RWPE2 (cell line): ENCODE measurements at places on chromosomes 7 and 10.

- DNase-seq: no peak
Measured at GRCh38 chr7:102261451-102261850, 25.2 kb upstream of the SH2B2 start.

DNA sequence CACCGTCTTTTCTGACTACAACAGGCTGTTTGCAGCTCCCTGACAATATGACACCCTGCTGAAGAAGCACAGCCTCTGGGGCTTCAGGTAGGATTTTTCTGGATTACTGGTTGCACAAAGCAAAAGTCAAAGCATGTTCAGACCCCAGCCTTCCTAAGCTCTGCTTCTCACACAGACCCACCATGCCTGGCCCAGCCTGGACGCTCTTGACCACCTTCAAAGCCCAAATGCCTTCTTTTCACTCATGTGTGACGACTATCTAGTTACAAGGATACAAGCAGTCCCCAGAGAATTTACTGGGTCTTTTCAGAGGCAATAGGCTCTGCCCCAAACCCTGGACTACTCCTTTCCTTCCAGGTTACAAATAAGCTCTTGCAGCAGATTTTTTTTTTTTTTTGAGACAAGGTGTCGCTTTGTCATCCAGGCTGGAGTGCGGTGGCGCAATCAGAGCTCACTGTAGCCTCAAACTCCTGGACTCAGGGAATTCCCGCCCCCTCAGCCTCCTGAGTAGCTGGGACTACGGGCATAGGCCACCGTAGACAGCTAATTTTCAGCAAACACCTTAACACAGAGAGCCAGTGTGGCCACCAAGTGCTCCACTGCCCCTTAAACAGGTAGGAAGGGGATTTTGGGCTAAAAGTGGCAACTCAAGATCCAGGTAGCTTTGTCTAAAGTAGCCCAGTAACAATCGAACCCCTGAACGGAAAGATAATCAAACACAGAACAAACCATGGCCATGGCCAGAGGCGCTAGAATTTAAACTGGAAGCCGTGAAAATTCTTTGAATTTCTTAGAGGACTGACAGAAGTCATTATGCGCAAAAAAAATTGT is 16.2 kb downstream of the SVIL start:
- DNase-seq: no peak

DNA sequence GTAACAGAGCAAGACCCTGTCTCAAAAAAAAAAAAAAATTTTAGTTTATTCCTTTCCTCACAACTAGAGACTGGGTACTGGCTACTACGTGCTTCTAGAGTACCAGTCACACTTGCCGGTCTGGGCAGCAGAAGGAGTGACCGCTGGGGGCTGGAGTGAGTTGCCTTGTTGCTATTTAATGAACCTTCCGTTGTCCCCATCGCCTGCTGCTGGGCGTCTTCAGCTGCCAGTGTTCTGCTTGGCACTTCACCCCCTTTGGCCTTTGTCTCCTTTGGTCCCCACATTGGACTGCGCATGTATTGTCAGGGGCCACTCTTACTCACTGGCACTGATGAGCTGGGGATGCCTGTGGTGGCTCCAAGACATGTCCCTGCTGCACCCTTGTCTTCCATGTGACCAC is 110.6 kb downstream of the CLEC2L start:
- DNase-seq: no peak

- DNase-seq: peak; percentile 25
Measured at GRCh38 chr10:79044846-79045245, 23.9 kb upstream of the ZMIZ1 start.

DNA sequence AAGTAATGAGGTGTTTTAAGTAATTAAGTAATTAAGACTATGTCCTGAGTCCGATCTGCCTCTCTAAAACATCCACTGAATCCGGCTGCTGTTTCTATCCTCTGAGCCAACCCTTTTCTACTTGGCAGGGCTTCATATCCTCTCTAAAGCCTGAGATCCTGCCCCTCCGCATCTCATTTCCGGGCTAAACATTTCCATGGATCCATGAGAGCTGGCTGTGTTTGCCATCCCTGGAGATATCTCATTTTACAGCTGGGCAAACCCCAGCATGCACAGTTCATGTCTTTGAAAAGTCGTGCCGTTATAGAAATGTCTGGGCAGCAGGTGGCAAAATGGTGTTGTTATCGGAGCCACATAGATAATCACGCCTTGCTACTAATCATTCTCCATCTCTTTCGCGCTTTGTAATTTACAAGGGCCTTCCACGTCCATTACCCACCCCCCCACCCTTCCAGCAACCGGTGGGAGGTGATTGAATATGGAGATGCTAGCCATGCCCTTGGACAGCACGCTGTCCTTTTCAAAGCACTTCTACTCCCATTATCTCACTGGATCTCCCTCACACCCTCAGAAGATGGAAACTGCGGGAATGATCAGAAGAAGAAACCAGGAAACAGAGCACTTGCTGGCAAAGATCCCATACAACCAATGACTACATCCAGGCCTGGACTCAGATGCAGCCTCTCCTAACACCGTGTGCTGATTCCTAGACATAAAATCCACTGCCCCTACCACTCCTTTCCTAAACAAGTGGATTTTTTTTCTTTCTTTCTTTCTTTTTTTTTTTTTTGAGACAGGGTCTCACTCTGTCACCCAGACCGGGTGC is 1189.2 kb downstream of the TYW1 start:
- DNase-seq: no peak

DNA sequence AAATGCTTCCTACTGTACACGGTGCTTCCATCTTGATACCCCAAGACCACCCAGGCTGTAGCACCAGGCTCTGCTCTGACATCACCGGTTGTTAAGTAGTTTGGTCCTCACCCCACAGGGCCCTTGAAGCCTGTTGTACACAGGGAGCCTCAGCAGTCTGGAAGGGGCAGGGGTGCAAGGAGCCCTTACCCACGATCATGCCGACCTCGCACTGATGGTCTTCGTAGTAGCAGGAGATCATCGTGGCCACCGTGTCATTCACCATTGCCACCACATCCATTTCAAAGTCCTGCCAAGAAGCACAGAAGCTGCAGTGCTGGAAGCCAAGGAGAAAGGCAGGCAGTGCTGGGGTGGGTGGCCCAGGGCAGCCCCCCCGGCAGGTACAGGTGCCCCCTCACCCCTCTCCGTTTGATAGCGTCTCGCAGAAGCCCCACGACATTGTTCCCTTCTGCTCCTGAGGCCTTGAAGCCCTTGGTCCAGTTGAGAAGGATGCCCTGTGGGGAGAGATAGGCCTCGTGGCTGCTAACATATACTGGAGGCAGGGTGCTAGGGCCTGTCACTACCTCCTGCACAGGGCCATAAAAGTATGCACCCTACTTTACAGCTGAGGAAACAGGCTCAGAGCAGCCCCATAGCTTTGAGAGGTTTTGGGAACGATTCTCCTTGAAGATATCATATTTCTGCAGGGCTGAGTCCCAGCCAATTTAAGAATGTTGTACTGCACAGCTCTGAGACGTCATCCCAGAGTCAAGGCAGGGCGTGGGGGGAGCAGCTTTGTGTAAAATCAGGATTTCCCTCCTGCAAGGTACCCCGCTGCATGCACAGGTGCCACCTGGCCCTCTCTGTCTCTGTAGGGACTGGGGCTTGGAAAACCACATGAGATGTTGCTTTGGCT is 8.7 kb upstream of the MYL7 start:
- DNase-seq: no peak

DNA sequence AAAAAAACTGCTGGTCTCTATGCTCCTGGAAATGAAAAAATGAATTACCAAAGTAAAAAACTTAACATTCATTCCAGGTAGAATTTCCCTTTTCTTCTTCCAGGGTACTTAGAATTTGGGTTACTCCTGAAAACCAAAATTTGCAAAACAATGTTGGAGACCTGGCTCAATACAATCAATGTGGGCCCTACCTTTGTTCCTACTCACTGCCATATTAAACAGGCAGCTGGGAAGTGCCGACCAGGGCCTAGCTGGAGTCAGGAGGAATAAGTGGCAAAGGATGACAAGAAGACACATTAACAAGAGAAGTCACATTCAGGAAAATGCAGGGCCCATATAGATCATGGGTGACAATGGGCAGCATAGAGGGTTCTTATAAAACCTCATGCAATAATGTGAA is 6.4 kb upstream of the AGK start:
- DNase-seq: no peak

DNA sequence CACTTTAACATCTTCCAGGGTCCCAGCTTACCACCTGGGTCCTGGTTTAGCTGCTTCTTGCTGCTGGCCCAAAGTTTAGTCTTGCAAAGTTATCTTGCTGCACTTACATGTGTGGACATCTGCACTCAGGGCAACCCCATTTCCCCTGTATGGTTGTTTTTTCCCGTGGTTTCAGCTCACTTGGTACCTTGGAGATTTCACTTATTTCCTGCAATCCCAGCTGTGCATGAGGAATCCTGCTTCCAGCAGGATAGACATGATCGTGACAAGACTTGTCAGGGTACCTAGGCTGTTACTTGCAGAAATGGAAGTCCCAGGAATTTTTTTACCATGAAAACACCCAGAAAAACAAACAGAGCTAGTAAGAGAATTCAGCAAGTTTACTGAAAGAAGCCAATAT is 95.9 kb upstream of the LEP start:
- DNase-seq: no peak

DNA sequence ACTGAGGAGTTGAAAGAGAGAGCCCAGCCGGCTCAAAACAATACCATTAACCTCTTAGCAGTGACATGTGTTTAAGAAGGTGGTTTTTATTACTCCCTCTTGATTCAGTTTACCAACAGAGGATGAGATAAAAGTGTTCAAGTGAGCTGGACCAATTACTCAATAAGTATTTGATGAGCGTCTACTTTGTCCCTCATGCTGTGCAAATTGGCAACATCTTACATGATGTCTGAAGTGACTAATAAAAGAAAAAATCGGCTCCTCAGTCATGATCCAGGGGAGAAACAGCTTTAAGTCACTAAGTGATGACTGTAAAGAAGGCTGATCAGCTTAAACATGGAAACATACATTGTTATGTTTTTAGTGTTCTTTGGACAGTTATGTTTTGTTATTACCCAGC is 7.8 kb downstream of the WNT16 start:
- no peak for DNase-seq
